ENCODE measurements at places on chromosomes 16 and 17. TPM values are rescaled to one million over a fixed set of nuclear protein-coding genes. Genes with fewer than 3 reads are reported as not detected.

SPNS3 gene
- not detected for total RNA-seq

MAPT gene
- total RNA-seq, result 2.5 TPM

DNA sequence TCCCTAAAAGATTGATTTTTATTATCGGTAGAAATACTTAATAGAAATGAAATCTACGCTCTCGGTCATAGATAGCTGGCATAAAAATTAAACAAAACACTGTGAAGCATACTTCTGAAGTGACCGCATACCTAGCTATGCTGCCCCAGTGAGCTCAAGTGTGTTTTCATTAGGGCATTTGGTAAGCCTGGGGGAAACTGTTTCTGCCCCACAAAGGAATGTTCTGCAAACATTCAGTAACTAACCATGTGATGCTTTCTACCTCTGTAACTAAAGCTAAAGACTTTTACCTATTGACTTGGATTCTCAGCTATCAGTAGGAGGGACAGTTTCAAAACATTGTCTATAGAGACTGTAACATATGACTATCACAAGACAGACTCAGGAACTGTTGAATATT, 93.5 kb upstream of the HSBP1 start:
- no peaks in the 10 kb centered on the region for H3K36me3 ChIP-seq
- no peak for DNase-seq
- H3K27me3 ChIP-seq, result no peaks in the 10 kb centered on the region
- no peak overlapping the region for H3K4me3 ChIP-seq

- H3K4me3 ChIP-seq, result no peak overlapping the region
- H3K4me1 ChIP-seq, result no peaks in the 10 kb centered on the region
- no peak overlapping the region for H3K27ac ChIP-seq
- no peaks in the 10 kb centered on the region for H3K36me3 ChIP-seq
Measured at GRCh38 chr16:10660950-10661635, 33.6 kb downstream of the TEKT5 start.

NPIPB9 gene
- total RNA-seq, result 15.9 TPM

GRCh38 chr16:6645768-6646568, 686.7 kb upstream of the RBFOX1 start:
- H3K36me3 ChIP-seq, result no peaks in the 10 kb centered on the region
- peaks cover 11% of the 10 kb centered on the region for H3K4me1 ChIP-seq
- no peak overlapping the region for H3K4me3 ChIP-seq
- no peak overlapping the region for H3K27ac ChIP-seq
- peaks cover 5% of the 10 kb centered on the region for H3K27me3 ChIP-seq

KRTAP2-1 gene
- not detected for total RNA-seq

GRCh38 chr17:66441101-66441661, 138.8 kb downstream of the PRKCA start:
- H3K4me3 ChIP-seq, result no peak overlapping the region
- H3K27me3 ChIP-seq, result no peaks in the 10 kb centered on the region
- peaks cover 15% of the 10 kb centered on the region for H3K4me1 ChIP-seq
- no peaks in the 10 kb centered on the region for H3K36me3 ChIP-seq
- H3K27ac ChIP-seq, result no peak overlapping the region

DNA sequence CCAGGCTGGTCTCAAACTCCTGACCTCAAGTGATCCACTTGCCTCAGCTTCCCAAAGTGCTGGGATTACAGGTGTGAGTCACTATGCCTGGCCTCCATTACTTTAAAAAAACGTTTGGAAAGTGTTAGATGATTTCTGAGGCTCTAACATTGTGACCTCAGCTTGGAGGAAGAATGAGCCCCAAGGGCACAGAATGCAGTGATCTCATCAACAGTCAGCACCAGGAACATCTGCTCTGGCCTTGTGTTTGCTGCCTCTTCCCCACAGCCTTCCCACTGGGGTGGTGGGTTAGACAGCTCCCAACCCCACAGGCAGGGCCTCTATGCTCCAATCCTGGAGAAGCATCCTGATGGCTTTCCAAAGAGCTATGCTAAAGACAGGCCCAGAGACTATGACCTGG, 37.7 kb upstream of the SREBF1 start:
- no peak for DNase-seq
- H3K36me3 ChIP-seq, result peaks cover 44% of the 10 kb centered on the region
- H3K27ac ChIP-seq, result no peak overlapping the region
- no peaks in the 10 kb centered on the region for H3K4me1 ChIP-seq
- no peaks in the 10 kb centered on the region for H3K27me3 ChIP-seq

HCRT gene
- not detected for total RNA-seq

SLFN14 gene
- not detected for total RNA-seq

- DNase-seq, result no peak
- H3K27ac ChIP-seq, result peak overlapping the region; percentile 13
- no peak overlapping the region for H3K4me3 ChIP-seq
- H3K4me1 ChIP-seq, result peaks cover 43% of the 10 kb centered on the region
Measured at GRCh38 chr17:37741341-37742115, 3.3 kb downstream of the HNF1B start.

KCNJ18 gene
- not detected for total RNA-seq

GRCh38 chr16:27539120-27539519, 10.6 kb downstream of the GTF3C1 start:
- H3K27me3 ChIP-seq, result no peaks in the 10 kb centered on the region
- H3K36me3 ChIP-seq, result no peaks in the 10 kb centered on the region
- no peak for DNase-seq

Measured in tibial nerve (tissue), 4 donors.